ENCODE measurements at places on chromosomes 1 and 21.

- DNase-seq: no peak
Observed at GRCh38 chr1:50251702-50252101, 143.0 kb downstream of the ELAVL4 start.

- DNase-seq: no peak
Observed at GRCh38 chr1:64866689-64867088, 99.7 kb downstream of the JAK1 start.

DNA sequence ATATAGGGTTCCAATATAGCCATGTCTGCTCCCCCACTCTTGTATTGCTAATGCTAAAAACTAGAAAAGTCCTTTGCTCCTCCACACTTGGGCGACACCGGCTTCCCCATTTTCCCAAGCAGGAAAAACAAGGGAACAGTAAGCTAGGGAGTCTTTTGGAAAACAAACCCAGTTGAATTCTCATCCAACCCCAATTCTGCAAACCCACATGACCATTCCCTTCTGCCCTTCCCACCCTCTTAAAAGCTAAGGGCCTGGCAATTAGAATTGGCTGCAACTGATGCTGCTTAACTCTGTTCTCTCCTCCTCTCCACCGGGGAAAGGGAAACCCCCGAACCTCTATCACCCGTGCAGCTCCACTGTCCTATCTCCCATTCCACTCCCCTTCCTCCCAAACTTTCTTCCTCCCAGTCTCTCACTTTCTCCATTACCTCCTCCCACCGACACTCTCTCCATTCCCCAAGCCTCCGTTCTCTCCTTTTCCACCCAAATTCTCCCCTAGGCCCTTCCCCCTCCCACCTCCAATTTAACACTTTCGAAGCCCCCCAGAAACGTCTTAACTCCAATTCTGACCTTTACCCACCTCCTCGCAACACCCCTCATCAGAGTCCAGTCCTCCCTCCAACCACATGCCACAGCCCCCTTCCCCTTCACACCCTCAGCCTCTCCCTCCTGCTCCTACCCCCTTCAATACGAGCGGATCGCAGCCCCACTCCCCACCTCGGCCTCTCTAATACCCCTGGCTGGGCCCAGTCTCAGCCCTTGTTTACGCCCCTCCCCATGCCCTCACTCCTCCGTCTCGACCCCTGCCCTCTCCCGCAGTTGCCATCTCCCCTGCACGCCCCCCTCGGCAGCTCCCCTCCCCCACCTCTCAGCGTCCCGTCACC is 701 bp downstream of the DEDD start:
- peak; percentile 44 for DNase-seq

DNA sequence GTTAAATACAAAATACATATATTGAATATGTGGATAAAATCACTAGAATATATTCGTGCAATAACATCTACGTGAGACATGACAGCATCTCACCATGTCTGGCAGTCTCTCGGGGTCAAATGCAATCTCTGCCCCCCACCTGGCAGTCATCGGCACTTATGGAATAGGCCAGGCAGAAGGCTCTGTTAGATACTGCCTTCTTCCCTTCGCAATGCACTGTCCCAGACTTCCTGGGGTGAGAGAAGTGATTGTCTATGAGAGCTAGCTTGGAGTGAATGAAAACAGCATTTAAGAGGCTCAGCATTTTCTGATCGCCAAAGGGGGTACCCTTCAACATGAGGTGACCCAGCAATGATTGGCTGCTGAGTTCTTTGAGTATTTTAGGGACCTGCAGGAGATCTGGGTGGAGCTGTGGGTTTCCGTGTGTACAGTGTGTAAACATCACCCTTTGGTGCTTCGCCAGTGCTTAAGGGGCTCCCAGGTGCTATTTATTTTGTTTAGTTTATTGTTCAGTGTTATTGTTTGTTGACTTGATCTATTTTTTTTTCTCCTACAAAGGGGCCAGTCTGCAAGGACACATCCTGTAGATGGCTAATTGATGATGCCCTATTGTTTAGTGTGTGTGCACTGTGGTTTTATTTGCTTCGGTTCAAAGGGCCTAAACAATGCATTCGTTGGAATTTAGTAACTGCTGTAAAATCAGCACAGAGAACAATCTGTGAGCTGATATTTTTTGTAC is 10.2 kb downstream of the ERG start:
- no peak for DNase-seq

GRCh38 chr21:45876381-45877170 is 105.0 kb upstream of the COL6A1 start:
- DNase-seq: no peak

DNA sequence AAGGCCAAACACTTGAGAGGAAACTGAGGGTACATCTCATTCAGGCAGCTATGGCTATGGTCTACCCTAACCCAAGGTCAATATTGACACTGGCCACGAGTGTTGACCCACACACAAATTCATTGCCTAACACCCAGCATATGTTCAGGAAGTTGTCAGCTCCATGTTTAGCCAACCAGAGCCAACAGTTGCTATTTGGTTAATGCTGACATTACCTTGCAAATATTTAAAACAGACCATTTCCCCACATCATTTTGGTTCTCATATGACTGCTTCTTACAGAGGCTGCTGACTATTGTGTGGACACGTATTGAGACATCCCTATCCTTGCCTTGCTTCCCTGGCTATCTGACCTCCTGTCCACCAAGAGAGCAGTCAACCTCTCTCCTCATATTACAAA is 97.3 kb downstream of the LMX1A start:
- no peak for DNase-seq

DNA sequence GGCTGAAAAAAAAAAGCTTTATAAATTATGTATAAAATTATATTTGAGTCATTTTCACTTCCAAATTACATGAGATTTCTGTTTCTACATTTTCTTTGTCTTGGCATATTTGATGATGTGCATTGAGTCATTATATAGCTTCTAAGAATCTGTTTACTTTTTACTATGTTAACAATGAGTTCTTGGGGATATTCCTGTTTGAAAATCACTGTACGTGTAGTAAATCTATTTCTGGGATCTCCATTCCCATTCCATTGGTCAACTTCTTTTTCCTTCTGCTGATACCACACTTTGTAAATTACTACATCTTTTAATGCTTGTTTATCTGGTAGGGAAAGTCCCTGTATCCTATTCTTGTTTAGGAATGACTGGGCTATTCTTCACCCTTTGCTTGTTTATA is 43.6 kb downstream of the TNFRSF9 start:
- no peak for DNase-seq

DNA sequence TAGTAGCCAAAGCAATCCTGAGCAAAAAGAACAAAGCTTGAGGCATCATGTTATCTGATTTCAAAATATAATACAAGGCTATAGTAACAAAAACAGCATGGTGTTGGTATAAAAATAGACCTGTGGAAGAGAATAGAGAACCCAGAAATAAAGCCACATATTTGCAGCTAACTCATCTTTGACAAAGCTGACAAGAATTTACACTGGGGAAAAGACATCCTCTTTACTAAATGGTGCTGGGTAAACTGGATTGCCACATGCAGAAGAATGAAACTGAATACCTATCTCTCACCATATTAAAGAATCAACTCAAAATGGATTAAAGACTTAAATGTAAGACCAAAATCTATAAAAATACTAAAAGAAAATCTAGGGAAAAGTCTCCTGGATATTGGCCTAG is 59.5 kb upstream of the CD55 start:
- peak; percentile 77 for DNase-seq

- no peak for DNase-seq
Observed at GRCh38 chr1:156642265-156643048, 540 bp downstream of the BCAN start.

DNA sequence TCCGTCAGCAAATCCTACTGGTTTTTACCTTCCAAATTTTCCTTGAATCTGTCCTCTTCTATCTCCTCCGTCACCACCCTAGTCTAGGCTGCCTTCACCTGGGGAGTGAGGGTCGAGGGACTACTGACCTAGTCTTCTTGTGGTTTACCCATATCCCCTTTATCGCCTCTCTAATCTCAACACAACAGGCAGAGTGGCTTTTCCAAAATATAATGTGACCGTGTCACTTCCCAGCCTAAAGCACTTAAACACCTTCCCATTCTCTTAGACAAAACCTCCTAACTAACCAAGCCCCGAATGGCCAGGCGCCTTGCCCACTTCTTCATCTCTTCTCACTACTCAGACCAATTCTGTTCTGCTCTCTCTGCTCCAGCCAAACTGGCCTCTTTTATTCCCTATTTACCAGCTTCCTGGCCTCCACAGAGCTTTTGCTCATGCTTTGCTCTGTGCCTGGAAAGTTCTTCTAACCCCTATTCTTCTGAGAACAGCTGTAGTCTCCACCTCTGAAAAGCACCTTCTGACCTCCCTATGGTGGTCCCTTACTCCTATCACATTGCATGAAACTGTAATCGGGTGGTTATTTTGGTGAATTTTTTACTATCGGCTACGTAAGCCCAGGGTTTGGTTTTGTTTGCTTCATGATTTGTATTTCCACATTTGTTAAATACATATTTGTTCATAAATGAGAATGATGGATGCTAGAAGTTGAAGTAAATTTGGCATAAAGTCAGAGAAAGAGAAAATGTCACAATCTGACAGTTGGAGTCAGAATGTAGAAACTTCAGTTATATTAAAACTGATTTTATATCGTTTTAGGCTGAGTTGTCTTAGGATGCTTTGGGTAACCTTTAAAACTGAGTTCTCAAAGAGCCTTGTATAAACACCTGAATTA is 1.2 kb upstream of the NBPF1 start:
- DNase-seq: no peak

Data from iris pigment epithelial cell (primary cell).